ENCODE measurements at places on chromosomes 6 and 20. TPM values are rescaled to one million over a fixed set of nuclear protein-coding genes. Genes with fewer than 3 reads are reported as not detected.
A peak's percentile ranks its signal among the peaks of the same experiment; 100 is the strongest.

DNA sequence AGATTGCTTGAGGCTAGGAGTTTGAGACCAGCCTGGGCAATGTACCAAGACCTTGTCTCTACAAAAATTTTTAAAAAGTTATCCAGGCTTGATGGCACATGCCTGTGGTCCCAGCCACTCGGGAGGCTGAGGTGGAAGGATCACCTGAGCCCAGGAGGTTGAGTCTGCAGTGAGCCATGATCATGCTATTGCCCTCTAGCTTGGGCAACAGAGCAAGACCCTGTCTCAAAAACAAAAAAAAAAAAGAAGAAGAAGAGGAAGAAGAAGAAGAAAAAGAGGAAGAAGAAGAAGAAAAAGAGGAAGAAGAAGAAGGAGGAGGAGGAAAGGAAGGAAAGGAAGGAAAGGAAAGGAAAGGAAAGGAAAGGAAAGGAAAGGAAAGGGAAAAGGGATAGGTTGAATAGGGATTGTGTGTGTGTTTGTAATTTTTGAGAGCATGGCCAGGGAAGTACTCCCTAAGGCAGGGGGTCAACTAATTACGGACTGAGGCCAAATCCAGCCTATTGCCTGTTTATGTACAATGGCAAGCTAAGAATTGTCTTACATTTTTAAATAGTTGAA lies 43.0 kb upstream of the ZNF217 start:
- no peak for DNase-seq

DNA sequence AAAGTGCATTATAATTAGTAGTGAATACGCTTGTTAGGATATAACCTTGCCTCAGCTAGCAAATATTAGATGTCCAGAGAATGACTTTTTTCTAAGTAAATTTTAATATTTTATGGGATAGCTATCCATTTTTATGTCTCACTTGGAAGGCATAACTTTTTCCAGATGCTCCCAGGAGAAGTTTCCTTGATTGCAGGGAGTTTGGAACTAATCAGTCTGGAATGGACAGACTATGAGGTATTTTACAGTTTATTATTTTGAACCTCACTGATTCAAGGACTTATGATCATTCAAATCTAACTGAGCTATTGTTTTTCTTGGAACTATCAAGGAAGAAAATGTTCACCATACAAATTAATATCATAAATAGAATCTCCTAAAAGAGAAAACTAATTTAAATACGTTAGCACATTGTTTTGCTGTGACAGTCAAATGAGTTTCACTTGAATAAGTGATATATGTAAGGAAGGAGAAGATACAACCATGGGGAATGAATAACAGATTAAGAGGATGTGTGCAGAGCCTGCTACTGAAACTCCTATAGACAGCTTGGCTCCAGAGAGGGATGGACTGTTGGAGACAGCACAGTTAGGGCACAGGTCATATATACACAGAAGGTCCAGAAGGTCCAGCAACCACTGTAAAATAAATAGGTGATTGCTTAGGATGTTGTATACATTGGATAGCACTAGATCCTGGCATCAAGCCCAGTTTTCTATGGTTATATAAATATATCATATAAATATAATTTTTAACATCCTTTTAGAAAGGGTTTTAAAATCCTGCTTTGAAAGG lies 20.6 kb upstream of the LCA5 start:
- DNase-seq: no peak

DNA sequence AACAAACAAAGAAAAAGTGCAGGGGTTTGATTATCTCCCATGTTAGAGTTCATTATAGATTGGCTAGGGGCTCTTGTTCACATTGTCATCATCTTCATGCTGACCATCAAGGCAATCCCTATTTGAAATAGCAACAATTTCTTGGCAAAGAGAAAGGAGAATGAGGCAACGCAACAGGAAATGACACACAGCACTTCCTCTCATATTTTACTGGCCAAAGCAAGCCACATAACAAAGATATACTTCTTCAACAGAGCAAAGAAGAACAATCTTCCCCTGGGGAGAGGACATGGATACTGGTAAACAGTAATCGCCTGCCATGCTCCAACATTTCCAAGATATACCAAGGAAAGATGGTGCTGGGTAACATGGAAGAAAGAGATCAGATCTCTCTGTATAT lies 29.8 kb downstream of the EPM2A start:
- DNase-seq: peak; percentile 77

DNA sequence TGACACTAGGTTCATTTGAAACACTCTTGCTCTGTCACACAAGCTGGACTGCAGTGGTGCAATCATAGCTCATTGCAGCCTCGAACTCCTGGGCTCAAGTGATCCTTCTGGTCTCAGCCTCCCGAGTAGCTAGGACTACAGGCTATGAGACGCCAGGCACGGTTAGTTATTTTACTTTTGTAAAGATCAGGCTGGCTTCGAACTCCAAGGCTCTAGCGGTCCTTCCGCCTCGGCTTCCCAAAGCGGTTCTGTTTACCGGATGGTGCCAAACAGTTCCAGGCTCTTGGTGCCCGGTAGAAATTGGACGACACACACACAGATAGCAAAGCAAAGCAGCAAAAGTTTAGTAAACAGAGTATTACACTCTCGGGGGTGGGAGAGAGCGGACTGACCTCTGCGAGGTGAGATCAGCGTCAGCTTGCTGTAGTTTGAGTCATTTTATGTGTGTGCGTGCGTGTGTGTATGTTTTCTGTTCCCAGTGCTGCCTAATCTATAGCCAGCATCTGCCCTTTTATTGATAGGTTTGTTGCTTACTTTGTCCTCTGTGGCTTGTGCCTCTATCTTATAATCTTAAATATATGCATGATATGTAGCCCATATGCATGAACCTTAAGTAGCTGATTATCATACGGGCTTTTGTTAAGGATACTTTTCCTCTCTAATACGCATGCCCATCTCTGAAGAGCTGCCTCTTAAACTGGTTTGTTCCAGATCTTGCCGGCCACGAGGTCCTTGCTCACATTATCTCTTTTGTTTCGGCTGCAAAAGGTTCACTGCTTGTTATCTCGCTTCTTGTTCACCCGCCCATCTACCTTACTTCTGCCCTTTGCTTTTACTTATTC lies 75.2 kb downstream of the OR2B2 start:
- DNase-seq: peak; percentile 86

The LGSN gene
- total RNA-seq: not detected
